ENCODE measurements at places on chromosomes 3 and 15.
A peak's percentile ranks its signal among the peaks of the same experiment; 100 is the strongest.

DNA sequence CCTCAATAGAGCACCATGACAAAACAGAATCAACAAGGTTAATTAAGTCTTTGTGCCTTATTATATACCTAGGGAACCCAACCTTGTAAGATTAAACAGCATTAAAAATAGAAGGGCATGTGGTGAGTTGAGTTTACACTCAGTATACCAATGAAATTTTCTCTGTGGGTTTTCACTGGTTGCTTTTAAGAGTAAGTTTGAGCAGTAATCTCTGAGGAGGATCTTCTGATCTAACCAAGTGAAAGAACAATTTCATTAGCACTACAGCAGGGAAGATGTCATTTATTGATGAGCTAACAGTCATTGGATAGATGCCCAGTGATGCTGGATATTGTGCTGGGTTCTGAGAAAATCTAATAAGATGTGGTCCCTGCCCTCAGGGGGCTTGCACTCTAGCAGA lies 26.9 kb upstream of the AKAP13 start:
- no peak for DNase-seq

GRCh38 chr3:177314897-177315296 lies 117.6 kb upstream of the TBL1XR1 start:
- DNase-seq = no peak

DNA sequence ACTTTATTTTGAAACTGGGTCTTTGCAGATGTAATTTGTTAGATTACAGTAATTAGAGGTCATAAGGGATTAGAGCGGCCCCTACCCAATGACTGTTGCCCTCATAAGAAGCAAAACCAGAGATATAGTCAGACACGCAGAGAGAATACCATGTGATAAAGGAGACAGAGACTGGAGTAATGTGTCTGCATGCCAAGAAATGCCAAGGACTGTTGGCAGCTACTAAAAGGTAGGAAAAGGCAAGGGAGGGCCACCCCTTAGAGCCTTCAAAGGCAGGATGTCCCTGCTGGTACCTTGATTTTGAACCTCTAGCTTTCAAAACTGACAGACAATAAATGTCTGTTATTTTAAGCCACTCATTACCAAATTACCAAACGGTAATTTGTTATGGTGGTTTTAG lies 548.2 kb downstream of the FHIT start:
- no peak for DNase-seq

DNA sequence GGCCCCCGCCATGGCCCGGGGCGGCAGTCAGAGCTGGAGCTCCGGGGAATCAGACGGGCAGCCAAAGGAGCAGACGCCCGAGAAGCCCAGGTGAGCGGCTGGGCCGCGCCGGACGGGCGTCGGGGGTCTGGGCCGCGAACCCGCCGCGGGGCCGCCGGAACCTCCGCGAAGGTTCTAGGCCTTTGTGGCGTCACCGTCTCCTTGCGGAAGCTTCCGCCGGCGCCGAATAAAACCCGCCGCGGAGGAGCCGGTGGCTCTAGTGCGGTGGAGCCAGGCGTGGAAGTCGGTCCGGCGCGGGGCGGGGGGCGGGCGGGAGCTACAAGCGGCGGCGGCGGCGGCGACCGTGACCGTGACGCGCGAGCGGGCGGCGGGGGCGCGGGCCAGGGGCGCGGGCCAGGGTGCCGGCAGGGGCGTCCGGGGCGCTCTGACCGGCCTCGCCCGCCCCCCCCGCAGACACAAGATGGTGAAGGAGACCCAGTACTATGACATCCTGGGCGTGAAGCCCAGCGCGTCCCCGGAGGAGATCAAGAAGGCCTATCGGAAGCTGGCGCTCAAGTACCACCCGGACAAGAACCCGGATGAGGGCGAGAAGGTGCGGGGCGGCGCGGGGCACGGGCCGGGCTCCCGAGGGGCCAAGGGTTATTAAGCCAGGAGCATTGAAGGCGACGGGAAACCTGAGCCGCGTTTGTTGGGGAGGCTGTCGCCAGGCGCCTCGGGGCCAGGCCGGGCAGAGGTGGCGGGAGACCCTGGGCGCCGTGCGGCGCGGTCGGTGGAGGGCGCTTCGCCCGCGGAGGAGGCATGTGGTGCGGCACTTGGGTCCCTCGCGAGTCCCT lies at the start of gene DNAJA4:
Gene DNAJA4 (plus strand): TSS at position 259 of the 833 bp plus-strand sequence. CDS start 202 bp downstream, at position 461.
- peak; percentile 29 for DNase-seq

- DNase-seq = no peak
Measured at GRCh38 chr3:69343875-69344274, 42.0 kb downstream of the FRMD4B start.

DNA sequence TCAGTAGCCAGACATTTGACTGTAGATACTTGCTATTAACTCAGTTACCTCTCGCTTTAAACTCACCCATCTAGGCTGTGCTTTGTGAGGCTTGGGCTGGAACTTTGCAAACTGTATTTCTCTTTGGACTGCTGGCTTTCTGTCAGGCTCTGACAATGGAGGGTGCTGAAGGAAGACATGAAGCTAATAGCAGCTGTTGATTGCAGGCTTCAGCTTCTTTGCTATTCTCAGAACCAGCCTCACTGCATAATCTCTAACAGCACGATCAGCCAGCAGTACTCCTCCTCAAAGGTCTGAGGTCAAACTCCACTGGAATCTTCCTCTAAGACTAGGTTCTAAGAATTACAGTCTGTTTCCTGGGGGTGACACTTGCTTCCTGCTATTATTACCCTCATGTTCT lies 295.6 kb downstream of the ZBBX start:
- DNase-seq = no peak

DNA sequence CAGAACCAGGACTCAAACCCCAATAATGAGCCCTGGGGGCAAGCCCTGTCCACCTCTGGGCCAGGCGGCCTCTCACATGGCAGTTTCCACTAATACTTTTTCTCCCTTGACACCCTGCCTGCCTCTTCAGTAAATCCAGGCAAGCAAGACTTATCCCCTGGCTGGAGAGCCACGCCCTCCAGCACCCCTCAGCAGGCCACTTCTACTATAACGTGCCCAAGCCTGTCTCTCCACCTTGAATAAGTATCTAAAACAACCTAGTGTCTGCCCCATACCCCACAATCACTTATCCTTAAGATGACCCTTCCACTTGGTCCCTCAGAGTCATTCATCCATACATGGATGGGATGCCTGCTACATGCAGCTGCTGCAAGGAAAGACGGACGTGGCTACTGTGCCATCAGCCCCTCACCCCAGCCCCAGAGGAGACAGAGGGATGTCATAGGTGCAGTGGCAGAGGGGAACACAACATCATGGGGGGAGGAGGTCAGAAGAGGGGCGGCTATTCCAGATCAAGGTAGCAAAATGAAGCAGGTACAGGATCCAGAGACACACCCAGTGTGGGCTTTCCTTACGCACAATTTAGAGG lies 63.4 kb downstream of the LRIG1 start:
- no peak for DNase-seq

GRCh38 chr3:100437721-100438622 lies 36.6 kb downstream of the LNP1 start:
- DNase-seq = no peak

DNA sequence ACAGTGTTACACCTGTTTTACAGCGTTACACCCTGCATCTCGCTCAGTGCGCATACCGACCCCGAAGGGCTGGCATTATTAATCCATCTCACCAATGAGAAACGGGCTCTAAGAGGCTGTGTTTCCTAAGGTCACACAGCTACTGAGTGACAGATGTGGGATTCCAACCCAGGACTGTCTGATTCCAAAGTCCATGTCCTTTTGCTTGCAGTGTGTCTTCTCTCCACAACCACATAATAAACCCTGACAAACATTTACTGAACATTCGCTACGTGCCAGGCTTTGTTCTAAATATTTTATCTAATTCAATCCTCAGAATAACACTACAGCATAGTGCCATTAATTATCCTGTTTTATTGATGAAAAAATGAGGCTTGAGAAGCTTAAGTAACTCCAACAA lies 79.1 kb downstream of the RAB11A start:
- no peak for DNase-seq

DNA sequence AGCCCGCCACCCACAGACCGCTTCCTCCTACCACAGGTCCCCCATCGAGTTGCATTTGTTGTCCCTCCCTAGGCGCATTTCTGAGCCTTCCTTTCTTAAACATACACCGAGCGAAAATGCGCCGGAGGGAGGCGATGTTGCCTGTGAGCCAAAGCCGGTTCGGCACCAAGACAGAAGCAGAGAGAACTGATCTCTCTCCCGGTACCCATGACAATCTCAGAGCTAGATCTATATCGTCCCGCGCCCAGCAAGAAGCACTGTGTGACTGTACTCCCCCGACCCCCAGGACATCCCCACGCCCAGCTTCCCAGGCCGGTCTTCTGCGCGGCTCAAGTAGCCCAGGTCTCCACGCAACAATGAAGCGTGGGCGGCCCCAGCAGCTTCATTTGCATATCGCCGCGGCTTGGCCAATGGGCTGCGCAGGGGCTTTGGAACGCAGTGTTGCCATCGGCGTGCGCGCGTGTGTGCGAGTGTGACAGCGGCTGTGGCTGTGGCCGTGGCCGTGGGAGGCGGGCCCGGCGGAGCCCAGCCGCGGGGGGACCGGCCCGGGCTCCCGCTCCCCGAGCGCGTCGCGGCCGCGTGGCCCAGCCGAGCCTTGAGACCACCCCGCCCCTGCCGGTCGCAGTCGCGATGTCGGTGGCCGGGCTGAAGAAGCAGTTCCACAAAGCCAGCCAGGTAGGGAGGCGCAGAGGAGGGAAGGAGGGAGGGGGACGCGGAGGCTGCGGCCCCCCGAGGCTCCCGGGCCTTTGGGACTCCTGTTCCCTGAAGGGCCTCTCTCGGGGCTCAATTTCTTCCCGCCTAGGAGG lies at the start of gene SH3GL3:
Gene SH3GL3 (plus strand): TSS at position 438 of the 806 bp plus-strand sequence. CDS start 193 bp downstream, at position 631.
- peak; percentile 7 for DNase-seq

DNA sequence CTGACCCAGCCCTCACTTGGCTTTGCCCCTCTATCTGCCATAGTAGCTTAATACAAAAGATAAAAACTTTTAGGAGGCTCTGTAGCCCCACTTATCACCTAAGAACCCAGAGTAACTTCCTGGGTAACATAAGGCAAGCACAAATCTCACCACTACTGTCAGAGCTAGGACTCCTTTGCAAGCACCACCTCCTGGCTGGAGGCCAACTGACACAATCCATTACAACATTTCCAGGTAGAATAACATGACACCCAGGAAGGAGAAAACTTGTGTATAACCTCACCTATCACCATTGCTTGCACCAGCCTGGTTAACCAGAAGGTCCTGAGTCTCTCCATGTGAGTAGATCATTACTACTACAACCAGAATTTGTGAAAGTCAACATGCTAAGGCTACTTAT lies 230.0 kb downstream of the TUSC7 start:
- no peak for DNase-seq

GRCh38 chr3:167304077-167304476 lies 76.0 kb downstream of the ZBBX start:
- no peak for DNase-seq

DNA sequence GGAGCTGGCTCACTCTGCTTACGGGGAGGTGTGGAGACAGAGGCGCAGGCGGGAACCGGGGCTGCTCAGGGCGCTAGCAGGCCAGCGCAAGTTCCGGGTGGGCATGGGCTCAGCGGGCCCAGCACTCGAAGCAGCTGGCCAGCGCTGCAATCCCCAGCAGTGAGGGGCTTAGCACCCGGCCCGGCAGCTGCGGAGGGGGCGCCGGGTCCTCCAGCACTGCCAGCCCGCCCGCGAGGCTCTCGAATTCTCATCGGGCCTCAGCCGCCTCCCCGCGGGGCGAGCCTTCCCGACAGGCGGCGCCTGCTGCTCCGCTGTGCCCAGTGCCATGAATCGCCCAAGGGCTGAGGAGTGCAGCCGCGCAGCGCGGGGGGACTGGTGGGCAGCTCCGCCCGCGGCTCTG lies 78.6 kb upstream of the MITF start:
- DNase-seq = no peak

GRCh38 chr15:63870043-63870394 lies 36.3 kb upstream of the HERC1 start:
- DNase-seq = no peak

GRCh38 chr3:85171976-85172375 lies 213.2 kb downstream of the CADM2 start:
- DNase-seq = no peak

DNA sequence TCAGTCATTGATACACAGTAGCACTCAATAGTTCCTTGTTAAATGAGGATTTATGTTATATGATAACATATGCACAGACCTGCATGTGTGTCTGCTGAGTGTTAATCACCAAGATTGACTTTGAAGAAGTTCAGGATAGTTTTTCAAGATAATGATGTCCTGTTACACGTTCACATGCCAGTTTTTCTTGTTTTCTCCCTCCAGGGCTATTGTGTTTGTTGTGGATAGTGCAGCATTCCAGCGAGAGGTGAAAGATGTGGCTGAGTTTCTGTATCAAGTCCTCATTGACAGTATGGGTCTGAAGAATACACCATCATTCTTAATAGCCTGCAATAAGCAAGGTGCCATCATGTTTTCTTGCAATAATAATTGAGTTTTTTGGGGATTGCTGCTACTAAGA lies 9.8 kb downstream of the SRPRB start:
- DNase-seq = no peak

GRCh38 chr3:15215996-15216395 lies 9.9 kb downstream of the CAPN7 start:
- DNase-seq = no peak

GRCh38 chr3:141476033-141476432 lies 10.8 kb upstream of the RASA2 start:
- no peak for DNase-seq

- DNase-seq = no peak
Measured at GRCh38 chr3:182533394-182533793, 259.9 kb upstream of the ATP11B start.

DNA sequence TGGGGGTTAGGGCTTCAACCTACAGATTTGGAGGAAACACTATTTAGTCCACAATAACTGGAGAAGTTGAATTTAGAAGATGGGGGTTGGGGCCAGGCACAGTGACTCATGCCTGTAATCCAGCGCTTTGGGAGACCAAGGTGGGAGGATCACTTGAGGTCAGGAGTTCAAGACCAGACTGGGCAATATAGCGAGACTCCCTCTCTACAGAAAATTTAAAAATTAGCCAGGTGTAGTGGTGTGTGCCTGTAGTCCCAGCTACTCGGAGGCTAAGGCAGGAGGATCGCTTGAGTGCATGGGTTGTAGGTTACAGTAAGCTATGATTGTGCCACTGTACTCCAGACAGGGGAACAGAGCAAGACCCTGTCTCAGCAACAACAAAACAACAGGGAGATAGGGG lies 5.0 kb upstream of the DYNLT2B start:
- DNase-seq = no peak

- DNase-seq = no peak
Measured at GRCh38 chr15:63476229-63476632, 28.2 kb upstream of the USP3 start.
